D341Med (cell line): ENCODE measurements at places on chromosomes 5 and 9.

- peak; percentile 89 for DNase-seq
Measured at GRCh38 chr9:70419556-70420440, 5.3 kb upstream of the KLF9 start.

GRCh38 chr9:132175431-132175830 lies 13.6 kb downstream of the NTNG2 start:
- peak; percentile 61 for DNase-seq

DNA sequence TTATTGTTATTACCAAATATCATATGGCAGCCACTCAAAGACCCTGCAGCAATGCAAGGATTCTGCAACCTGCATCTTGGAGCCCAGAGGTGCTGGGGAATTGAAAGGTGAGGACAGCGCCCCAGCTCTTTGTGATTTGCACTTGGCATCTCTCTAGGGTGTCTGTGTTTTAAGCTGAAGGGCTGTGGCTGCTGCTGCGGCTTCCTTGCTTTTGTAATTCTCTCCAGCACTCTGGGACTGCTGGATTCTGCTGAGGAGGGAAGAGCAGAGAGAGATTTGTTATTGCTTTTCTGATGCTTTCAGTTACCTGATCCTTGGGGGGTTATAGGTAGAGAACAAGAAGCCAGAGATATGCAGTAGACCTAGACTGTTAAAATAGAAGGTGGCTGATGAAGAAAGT lies 562.4 kb downstream of the EBF1 start:
- no peak for DNase-seq

DNA sequence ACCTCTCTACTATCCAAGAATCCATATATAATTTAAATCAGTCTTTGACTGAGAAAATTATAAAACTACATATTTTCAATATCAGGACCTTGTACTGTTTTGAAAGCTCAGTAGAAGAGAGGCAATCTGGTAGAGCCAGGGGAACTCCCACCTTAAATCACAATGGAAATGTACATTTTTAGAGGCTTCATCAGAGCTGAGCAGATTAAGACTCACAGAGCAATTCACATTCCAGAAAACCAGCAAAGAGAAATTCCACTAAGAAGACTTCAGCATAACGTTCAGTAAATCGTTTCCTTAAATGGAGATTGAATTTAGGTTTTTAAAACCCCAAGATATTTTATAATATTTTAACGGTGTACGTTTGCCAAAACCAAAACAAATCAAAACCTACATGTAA lies 227.8 kb upstream of the TRPM3 start:
- no peak for DNase-seq

DNA sequence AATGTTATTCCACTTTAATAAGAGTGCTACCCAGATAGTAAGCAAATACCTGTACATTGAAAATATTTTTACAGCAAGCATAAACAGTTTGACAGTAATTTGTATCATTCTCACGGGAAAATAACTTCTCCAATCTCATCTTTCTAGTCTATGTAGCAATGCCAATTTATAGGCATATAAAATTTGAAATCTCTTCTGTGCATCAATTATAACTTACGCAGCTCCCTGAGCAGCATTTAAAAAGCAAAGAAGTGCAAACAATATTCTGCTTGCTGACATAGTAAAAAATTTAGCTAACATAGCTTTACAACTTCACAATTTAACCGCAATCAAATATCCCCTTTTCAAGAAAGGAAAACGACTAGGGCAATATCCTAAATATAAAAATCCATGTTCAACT lies 257.3 kb downstream of the FBXL17 start:
- DNase-seq, result no peak

DNA sequence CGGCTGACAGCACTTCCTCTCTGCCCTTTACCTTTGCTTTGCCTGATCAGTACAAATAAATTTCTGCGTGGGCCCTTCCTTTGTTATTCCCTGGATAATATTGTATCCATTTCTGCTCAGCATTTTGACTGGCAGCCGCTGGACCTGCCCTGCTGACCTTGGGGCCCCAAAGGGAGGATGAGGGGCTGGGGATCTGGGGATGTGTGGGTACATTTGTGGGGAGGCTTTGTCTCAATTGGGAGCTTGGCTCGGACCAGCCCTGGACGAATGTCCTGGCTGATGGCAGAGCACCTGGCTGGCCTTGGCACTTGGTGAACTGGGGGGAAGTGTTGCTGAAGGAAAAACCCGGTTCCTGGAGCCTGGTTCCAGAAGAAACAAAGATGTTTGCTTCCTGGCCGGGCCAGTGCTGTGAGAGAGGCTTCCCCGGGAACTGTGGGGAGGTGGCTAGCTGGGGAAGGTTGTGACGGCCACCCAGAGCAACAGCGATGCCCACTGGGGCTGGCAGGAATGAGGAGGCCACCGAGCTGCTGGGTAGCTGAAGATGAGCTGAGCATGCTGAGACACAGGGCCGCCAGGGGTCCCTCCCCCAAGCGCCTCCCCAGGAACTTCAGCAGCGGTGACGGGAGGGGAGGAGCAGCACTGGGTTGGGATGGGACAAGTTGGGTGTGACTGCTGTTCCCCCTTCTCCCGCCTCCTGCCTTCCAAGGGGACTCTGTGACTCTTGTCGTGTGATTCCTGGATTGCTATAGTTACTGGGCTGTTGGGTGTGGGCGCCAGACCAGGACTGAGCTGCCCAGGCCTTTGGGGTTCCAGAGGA lies 8.4 kb downstream of the LMX1B start:
- no peak for DNase-seq

- no peak for DNase-seq
Measured at GRCh38 chr5:11602298-11602697, 301.9 kb downstream of the CTNND2 start.

DNA sequence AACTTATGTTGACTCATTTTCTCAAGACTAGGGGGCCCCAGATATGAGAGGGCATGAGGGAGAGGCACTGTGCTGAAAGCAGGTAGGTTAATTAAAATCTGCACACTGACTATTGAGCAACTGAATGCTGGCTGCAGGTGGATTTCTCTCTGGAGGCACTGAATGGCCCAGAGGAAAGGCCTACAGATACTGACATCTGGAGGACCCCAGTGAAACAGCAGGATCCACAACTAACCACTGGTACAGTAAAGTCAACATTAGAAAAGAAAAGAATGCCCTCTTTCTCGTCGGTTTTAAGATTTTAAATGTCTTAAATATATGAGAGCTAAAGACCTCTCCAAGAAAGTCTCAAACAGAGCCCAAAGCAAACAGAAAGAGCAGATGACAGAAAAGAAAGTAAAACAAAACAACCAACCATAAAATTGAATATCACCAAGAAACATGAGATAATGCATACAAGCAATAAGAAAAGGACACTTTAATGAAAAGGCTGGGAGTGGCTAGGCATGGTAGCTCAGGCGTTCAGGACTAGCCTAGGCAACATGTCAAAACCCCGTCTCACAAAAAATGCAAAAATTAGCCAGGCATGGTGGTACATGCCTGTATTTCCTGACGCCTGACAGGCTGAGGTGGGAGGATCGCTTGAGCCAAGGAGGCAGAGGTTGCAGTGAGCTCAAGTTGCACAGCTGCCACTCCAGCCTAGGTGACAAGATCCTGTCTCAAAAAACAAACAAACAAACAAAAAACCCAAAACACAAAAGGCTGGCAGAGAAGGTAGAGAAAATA lies 43.3 kb downstream of the PUM3 start:
- DNase-seq, result peak; percentile 55

DNA sequence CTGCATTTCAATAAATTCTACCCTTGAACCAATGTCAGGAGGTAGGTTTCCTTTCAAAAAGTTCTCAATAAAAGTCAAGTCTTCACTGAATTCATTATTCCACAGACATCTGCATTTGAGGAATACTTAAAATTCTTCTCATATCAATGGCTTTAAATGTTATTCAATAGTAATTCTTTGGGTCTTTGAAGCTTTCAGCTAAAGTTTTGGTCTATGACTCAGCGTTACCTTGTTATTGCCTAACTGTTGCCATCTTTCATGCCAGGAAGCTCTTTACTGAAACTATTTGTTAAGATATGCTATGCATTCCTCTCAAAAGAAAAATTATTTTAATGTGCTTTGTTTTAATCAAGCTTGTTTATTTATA lies 170.5 kb downstream of the NNT start:
- no peak for DNase-seq

DNA sequence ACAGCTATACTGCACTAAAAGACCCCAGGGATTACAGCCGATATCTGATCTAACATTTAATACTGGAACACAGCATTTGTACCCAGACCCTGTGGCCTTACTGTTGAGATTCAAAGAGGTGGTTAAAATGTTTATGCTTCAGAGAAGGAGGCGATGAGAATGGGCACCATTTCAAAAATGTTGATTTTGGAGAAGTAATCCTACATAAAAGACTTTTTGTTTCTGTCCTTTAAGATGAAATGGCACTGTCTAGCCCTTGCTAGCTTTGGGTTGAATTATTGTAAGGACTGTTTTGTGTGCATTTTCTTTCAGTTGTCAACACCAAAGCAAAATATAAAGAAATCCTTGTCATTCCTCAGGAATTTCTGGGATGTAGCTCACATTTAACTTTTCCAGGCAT lies 288.5 kb upstream of the ANKH start:
- no peak for DNase-seq

DNA sequence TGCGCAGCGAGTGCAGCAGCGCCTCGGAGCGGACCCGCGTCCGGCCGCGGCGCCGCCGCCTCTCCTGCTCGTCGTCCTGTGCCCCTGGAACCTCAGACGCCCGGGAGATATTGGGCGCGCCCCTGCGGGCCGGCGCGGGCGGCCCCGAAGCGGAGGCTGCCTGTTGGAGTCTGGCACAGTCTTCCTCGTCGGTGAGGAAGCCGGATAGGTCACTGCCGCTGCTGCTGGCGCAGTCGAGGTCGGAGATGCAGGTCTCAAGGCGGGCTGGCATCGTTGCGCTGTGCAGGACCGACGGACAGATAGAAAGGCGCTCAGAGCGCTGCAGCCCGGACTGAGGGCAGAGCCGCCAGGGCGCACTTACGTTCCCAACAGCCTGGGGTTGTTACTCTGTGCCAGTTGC lies 344 bp downstream of the NEUROG1 start:
- DNase-seq, result no peak

GRCh38 chr5:113236536-113237288 lies 198.1 kb downstream of the TSSK1B start:
- no peak for DNase-seq

GRCh38 chr5:88663793-88664216 lies 219.2 kb downstream of the MEF2C start:
- no peak for DNase-seq

DNA sequence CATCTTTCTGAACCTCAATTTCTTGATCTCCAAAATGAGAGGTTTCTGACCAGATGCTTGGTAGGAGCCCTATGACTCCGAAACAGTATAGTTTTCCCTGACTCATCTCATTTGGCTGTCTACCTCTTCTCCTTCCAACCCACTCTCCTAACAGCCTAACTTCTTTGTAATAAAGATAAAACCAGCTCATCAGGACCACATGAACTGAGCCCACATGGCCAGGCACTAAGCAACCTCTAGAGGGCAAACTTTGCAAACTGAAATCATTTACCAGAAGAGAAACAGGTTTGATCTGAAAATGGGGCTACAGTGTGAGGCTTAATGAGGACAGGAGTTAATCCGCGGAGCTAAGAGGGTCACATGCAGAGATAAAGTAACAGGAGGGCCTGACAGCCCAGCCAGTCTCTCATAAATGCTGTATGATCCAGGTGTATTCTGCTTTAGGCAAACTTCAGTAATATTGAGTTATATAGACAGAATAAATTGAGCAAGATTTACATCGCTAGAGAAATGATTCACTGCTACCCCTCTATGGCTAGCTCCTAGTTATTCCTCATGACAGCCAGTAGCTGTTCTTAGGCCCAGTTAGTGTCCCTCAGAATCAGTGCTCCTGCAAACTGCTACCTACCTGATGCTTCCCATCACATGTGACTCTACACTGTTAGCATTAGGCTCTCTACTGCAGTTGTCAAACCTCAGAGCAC lies 64.6 kb downstream of the ABCA1 start:
- peak; percentile 76 for DNase-seq

DNA sequence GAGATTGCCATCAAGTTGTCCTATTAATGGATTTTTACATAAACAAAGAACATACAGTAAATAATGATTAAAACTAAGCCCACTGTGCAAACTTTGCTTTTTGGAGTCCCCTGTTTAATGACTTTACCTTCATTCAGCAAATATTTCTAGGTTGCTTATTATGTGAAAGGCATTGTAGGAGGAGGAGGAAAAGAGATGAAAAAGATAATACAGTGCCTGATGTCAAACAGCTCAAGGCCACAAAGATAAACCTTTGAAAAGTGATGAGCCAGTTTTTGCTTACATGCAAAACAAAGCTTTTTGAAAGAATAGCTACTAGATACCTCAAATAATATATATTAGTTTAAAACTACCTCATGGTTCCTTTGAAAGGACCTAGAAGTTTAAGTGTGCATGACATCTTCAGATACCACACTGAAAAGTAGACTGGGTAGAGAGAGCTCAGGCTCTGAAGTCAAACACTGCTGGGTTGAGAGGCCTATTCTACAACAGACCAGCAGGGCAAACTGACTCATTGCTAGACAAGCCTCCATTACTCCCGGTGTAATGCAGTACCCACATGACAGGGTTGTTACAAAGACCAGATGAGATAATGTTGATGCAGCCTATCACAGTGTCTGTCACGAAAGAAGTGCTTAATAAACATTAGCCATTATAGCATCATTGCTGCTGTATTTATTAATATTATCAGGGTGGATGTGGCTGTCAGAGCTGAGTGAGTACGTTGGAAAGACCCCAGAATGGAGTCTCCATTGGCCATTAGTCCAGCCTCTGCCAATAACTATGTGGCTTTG lies 11.8 kb downstream of the DEPDC1B start:
- DNase-seq, result peak; percentile 29

GRCh38 chr9:94785215-94786169 lies 59.0 kb downstream of the AOPEP start:
- no peak for DNase-seq

DNA sequence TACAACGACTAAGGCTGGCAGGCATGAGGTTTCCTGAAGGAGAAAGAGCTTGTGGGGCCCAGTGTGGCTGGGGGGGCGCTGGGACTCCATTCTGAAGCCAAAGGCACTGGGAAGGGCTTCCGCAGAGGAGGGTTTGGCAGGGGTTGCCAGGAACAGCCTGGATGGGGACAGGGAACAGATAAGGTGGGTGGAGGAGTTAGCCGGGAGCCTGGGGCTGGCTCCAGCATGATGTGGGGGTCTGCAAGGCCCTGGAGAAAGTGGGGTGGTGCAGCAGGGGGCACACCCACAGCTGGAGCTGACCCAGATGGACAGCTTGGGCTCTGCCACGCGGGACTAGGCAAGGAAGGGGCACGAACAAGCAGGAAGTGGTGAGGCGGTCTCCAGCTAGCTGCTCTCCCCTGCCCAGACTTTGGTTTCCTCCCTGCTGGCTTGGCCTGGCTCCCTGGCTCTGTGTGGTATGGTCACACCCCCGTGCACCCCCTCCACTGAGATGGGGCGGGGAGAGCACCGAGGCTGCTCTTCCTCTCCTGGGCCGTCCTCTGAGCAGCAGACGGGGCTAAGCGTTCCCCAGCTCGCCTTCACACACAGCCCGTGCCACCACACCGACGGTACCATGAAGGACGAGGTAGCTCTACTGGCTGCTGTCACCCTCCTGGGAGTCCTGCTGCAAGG lies at the start of gene LTC4S:
LTC4S (plus strand) TSS at position 519 of the 672 bp plus-strand sequence; CDS start at position 614, 95 bp downstream.
- DNase-seq, result no peak

- no peak for DNase-seq
Measured at GRCh38 chr5:132466433-132467286, 23.9 kb downstream of the IRF1 start.

- DNase-seq, result no peak
Measured at GRCh38 chr5:42491699-42492098, 68.5 kb downstream of the GHR start.

GRCh38 chr5:168529374-168530234 lies 499 bp downstream of the FBLL1 start:
- peak; percentile 60 for DNase-seq

GRCh38 chr9:2208991-2209390 lies 193.8 kb downstream of the SMARCA2 start:
- no peak for DNase-seq

GRCh38 chr5:74903165-74903787 lies 37.1 kb upstream of the FAM169A start:
- DNase-seq, result peak; percentile 62
